ENCODE measurements at places on chromosomes 12 and 14. TPM values are rescaled to one million over a fixed set of nuclear protein-coding genes. Genes with fewer than 3 reads are reported as not detected.
A peak's percentile ranks its signal among the peaks of the same experiment; 100 is the strongest.

The CATSPERB gene
- 2.5 TPM for total RNA-seq

The GPX2 gene
- total RNA-seq = not detected

GRCh38 chr14:88592031-88592430, 29.2 kb downstream of the ZC3H14 start:
- DNase-seq = no peak

GRCh38 chr12:68560851-68561422, 49.8 kb upstream of the RAP1B start:
- DNase-seq = no peak

The MGST1 gene
- total RNA-seq = 5.9 TPM

GRCh38 chr14:32998433-32998832, 59.8 kb downstream of the NPAS3 start:
- no peak for DNase-seq

DNA sequence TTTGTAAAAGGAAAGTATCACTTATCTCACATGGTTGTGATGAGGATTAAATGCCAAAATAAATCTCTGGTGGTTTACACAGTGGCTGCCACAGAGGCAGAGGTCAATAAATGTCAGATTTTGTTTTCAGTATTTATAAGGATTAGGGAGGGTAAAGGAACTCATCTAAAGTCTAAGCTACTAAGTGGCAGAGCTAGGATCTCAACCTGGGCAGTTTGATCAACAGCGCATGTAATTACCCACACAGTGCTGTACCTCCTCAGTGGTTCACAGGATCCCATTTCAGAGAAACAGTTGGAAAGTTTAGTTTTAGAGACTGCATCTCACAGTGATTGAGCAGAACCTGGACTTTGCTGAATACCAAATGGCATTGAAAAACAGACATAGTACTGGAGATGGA, 44.9 kb upstream of the RIC8B start:
- no peak for DNase-seq

DNA sequence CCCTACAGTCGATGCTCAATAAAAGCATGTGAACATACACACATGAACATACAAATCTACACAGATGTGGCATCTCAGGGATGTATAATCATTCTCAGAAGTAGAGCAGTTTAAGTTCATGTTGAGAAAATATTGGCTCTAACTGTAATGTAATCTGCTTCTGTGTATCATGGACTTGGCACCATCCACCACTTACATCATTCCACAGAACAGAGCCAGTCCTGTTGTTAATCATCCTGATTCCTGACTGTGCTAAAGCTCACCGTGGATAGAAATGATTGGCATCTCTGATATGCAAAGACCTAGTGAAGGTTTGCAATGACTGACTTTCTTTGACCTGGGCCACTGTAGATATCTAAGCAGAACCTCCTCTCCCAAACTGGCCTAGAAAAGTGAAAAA, 1141.3 kb downstream of the BCL11B start:
- DNase-seq = no peak

The TEAD4 gene
- total RNA-seq = 19.4 TPM

The AQP6 gene
- total RNA-seq = not detected

DNA sequence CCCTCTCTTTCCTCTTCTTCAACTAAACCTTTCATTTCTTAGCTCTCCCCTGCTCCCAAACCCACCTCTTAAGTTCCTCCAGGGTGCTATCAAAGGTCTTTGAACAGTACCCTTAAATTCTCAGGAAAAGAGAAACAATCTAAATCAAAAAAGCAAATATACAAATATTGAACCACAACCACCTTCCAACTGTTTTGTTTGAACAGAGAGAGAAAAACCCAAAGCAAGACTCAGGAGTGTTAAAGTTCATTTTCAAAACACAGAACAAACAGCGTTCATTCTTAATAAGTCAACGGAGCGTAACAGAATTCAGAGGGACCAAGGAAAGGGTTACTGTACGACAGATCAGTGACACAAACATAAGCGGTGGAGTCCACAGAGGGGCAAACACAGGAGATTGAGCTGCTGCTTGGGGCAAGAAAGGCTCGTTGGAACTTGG, 73.3 kb downstream of the NDUFA12 start:
- DNase-seq = no peak

The SETD1B gene
- total RNA-seq = 23.0 TPM

- no peak for DNase-seq
Measured at GRCh38 chr12:11687528-11687927, 38.1 kb downstream of the ETV6 start.

DNA sequence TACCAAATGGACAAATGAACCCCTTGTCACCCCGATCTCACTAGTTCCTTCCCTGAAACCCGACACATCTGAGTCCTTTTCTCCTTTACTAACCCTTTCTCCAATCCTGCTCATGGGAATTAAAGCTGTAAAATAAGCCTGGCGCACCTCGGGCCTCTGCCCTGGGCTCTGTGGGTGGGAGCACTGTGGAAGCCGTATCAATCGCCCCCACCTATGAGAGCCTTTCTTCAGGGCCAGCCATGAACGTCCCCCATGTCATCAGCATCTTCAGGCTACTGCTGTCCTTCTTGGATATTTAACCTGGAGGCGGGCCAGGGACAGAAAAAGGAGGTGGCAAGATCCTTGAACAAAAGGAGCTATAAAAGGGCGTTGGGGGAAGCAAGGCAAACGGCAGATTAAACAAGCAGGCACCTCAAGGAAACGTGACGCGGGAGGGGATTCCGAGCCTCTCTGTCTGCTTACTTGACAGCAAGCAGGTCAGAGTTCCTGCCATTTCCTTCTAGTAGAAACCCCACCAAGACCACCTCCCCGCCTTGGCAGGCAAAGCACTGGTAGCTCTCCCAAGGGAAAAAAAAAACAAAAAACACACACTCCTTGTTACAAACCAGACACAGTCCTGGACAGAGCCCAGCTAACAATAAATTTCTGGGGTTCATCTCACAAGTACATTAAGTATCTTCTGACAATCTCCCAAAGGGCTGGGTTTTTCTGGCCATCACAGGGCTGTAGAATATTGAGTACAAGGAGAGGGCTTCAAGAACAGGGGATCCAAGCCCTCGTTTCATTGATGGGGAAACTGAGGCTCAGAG, 62.9 kb downstream of the DPF3 start:
- DNase-seq = no peak

DNA sequence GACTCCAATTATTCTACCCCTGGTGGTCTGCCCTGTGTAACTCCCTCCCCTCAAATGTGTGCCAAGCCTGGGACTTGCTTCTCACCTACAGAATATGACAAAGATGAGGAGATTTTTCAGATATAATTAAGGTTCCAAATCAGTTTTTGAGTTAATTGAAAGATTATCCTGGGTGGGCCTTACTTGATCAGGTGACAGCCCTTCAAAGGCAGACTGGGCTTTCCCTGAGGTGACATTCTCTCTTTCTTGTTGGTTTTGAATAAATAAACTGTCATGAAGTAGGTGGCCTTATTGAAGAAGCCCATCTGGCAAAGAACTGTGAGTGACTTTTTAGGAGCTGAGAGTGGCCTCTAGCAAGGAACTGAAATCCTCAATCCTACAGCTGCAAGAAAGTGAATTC, 106.0 kb downstream of the BRMS1L start:
- no peak for DNase-seq

- DNase-seq = no peak
Measured at GRCh38 chr14:101137234-101137633, 233.7 kb upstream of the RTL1 start.

DNA sequence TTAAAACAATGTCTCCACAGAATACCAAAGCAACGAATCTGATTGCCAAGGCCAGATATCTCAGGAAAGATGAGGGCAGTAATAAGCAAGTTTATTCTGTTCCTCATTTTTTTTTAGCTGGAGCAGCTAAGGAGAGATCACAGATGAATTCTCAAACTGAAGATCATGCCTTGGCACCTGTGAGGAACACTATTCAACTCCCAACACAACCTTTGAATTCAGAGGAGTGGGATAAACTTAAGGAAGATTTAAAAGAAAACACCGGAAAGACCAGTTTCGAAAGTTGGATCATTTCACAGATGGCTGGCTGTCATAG, 994 bp downstream of the PRORP start:
- no peak for DNase-seq

DNA sequence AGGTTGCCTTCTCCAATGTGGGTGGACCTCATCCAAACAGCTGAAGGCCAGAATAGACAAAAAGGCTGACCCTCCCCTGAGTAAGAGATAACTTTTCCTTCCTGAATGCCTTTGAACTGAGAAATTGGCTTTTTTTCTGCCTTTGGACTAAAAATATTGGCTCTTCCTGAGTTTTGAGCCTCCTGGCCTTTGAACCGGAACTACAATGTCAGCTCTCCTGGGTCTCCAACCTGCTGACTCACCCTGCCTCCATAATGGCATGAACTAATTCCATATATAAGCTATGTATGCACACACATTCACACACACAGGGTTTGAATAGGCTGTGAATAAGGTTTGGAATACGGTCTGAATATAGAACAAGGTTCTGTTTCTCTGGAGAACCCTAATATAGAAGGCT, 39.7 kb upstream of the TMEM260 start:
- no peak for DNase-seq

- peak; percentile 72 for DNase-seq
Measured at GRCh38 chr14:85934123-85934885, 404.4 kb downstream of the FLRT2 start.

The NXPH4 gene
- not detected for total RNA-seq

- DNase-seq = no peak
Measured at GRCh38 chr14:77040741-77041653, 12.5 kb upstream of the IRF2BPL start.

DNA sequence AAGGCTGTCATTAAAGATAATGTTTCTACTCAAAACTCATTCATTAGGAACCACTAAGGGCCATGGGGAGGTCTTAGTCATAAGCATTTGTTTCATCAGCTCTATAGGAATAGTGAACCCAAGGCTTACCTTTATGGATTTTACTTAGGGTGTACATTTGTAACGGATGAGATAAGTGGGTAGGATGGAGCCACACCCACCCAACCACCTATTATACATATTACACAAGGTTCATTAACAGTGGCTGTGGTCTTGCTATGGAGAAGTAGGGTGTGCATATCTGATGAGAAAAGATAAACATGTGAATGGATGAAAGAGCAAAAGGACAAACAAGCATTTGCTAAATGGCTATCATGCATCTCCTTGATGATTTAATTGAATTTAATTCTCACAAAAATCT, 39.6 kb upstream of the ITPR2 start:
- DNase-seq = no peak

The ANG gene
- 3.3 TPM for total RNA-seq

The PCNX4 gene
- 41.1 TPM for total RNA-seq

- no peak for DNase-seq
Measured at GRCh38 chr14:39230416-39231035, 3.2 kb upstream of the MIA2 start.

- DNase-seq = no peak
Measured at GRCh38 chr14:96029089-96029645, 10.0 kb upstream of the C14orf132 start.

DNA sequence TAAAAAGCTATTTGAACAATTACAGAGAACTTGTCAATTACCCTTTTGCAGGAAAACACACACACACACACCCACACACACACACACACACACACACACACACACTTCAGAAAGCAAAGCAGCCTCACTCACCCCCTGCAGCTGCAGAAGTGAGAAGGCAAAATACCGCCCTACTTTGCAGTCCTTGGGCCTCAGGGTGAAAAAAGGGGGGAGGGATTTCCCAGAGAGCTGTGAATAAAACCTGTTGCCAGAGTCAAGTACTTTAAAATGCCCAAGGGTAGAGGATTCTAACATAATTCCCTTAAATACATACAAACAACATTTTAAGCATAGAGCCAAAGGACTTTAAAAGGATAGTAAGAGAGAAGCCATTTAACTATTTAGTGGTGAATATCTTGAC, 285.9 kb downstream of the MDGA2 start:
- no peak for DNase-seq

DNA sequence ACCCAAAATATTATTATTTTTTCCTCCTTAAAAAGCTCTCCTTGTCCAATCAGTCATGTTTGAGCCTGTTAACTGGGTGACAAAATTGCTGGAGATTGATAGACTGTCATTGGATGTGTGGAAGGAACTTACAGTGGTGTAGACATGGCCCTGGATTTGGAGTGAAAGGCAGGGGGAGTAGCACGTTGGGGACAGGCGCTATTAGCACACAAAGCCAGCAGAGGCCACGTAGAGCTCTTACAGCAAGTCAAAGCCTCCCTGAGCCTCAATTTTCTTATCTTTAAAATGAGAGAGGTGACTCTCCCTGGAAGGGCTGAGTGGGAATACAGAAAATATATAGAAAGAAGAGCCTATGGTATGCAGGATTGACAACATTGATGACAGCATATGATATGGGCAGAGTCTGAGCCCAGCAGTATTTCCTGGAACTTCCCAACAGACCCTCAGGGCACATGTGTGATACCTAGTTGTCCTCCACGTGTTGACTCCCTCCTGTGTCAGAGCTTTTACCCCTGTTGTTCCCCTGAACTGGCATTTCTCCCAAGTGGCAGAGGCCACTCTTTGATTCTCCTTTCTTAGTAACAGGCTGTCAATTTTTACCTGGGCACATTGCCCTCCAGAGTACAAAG, 504.9 kb downstream of the VRK1 start:
- DNase-seq = no peak

DNA sequence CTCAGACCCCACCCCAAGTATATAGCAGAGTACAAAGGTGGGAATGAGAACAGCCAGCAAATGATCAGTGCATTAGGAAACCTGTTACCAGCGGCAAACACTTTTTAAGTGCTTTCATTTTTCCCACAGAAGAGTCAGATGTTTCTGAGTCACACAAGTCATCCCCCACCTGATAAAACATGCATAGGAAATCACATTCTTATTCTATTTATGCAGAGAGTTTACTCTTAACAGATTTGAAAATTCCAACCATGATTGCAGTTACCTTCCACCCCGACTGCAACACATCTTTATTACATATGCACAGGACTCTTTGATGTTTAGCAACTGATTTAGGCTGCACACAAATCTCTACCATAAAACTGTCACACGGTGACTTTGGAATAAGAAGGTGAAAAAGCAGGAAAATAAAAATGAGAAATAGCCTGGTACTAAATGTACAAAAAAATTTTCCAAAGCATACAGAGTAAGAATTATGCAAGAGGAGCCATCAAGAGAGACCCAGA, 236.4 kb downstream of the PAWR start:
- no peak for DNase-seq

DNA sequence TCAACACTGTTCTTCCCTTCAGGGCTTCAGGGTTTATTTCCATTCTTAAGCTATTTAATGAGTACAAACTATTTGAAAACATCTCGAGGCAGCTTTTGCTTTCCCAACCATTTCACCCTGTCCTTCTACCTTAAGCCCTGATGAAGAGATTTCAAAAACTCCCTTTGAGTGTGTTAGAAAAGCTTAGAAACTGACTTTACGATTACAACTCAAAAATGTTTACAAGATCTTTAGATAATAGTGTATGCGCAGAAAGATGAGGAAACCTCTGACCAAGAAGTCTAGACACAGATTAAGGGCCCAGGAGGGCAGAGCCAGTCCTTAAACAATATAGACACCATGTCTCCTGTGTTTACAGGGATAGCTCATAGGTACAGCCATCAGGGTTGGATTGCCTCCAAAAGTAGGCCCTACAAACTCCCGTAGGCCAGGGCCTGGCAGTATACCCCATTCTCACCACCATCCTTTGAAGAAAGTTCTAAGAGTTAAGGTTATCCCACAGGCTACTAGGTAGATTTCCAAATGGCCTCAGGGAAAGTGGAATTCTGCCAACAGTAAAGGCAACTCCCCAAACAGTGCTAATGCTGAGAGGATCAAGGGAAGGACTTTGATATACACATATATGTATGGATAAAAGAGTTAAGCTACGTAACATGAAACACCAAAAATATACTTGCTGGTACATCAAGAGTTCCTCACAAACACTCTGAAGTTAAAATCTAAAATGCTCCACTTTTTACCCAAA, 11.4 kb upstream of the SOS2 start:
- DNase-seq = no peak

- DNase-seq = no peak
Measured at GRCh38 chr12:92234533-92234932, 88.9 kb upstream of the BTG1 start.
